ENCODE measurements at places on chromosomes 2 and 18.
A peak's percentile ranks its signal among the peaks of the same experiment; 100 is the strongest.

- no peak for DNase-seq
These were observed 3.7 kb downstream of the NFATC1 start for GRCh38 chr18:79399275-79400081.

DNA sequence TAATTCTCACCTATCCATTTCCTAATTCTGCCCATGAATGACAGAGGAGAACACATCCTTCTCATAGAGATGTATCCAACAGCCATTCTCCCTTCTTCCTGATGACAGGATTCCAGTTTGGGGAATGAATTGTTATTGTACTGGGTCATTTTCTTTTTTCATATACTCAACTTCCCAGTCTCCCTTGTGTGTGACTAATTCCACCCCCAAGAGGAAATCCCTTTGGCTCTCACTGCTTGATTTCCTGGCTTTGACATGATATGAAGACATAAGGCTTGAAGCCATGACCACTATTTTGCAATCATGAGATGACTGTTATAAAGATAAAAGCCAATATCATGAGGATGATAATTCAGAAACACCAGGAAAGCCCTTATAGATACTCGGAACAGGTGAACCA, 384.7 kb upstream of the ACVR2A start:
- no peak for DNase-seq

DNA sequence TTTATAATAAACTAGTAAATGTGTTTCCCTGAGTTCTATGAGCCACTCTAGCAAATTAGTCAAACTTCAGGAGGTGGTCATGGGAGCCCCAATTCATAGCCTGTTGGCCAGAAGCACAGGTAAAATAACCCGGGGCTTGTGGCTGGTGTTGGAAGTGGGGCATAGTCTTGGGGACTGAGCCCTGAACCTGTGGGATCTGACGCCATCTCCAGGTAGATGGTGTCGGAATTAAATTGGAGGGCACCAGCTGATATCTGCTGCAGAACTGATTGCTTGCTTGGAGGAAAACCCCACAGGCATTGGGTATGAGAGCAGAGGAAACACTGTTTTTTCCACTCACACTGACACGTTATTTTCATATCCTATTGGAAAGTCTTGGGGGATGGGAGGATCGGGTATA, 14.1 kb downstream of the NMS start:
- no peak for DNase-seq

- DNase-seq = no peak
These were observed 868.8 kb downstream of the EPHA4 start for GRCh38 chr2:220703279-220703678.

GRCh38 chr2:12116228-12116750, 369.9 kb downstream of the LPIN1 start:
- DNase-seq = no peak

GRCh38 chr2:197704434-197705120, 592 bp upstream of the MARS2 start:
- DNase-seq = no peak

DNA sequence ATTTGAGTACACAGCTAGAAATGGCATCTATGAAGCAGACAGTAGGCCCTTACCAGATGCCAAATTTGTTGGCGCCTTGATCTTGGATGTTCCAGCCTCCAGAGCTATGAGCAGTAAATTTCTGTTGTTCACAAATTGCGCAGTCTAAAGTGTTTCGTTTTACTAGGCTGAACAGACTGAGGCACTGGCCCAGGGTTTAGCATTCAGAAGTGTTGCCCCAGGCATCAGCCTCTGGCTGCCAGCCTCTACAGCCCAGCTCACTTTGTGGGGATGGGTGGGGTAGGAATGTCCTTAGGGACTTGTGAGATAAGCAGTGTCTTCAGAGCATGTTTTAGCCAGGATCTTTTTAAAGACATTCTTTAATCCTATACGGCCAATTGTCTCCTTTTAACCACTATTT, 51.5 kb upstream of the MGAT5 start:
- no peak for DNase-seq

GRCh38 chr2:119753041-119753929, 6.4 kb upstream of the PTPN4 start:
- DNase-seq = peak; percentile 19

GRCh38 chr2:74935975-74936391, 22.5 kb upstream of the POLE4 start:
- DNase-seq = no peak

DNA sequence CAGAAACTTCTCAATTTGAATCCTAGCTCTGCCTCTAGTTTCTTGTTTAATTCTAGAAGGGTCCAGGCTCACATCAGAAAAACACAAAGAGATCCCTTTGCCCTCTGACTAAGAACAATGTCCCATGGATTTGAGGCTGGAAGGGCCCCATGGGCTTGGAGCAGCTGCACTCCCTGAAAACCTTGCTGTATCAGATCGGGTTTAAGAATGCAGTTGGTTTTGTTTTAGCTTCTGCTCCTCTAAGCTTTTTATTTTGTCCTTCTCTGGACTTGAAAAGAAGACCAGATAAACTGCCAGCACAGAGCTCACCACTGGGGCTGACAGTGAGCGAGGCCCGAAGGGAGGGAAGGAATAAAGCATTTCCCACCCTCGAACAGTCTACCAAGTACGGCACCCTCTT, 69.2 kb upstream of the WIPF1 start:
- no peak for DNase-seq

- DNase-seq = no peak
These were observed 100.6 kb downstream of the MSH2 start for GRCh38 chr2:47503481-47504070.

GRCh38 chr2:56084111-56084901, 99.5 kb upstream of the CCDC85A start:
- no peak for DNase-seq

DNA sequence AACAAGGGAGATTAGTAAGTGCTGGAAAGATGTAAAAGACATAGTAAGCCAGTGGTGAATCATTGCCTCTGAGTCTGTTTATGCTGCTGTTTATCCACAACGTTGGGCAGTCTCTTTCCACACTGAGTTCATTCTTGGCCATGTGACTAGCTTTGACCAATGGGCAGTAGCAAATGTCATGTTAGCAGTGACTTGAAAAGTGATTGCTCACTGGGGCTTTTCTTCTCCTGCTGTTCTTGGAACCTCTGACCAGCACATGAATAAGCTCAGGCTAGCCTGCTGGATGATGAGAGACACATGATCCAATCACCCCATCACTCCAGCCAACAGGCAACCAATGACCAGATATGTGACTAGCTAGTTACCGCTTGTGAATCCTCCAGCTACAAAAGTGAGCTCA, 360.4 kb downstream of the SLC4A3 start:
- DNase-seq = no peak

- no peak for DNase-seq
These were observed 127.5 kb downstream of the PTGR3 start for GRCh38 chr18:75081486-75081885.

DNA sequence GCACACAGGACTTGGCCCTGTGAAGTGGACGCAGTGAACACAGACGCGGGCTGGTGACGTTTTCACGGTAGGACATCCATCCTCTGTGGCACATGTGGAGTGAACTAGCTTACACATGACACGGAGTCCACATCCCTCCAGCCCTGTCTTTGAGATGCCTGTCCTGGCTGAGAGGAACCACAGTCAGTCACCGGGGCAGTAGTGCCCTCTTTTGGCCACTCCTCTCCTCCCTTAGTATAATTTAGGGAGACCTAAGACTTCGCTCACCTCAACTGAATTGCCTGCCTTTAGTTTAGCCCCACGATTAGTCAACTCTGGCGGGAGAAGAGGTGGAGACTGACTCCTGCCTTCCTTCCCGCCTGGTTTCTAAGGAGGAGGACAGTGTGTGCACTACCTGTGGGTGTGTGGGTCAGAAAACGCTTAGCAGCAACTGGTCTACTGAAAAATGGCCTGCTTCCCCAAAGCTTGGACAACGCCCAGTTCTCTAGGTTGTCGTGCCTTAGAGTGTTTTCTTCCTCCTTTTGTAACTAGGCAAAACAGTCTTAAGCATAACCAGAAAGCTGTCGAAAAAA, 70.6 kb downstream of the MBP start:
- no peak for DNase-seq

DNA sequence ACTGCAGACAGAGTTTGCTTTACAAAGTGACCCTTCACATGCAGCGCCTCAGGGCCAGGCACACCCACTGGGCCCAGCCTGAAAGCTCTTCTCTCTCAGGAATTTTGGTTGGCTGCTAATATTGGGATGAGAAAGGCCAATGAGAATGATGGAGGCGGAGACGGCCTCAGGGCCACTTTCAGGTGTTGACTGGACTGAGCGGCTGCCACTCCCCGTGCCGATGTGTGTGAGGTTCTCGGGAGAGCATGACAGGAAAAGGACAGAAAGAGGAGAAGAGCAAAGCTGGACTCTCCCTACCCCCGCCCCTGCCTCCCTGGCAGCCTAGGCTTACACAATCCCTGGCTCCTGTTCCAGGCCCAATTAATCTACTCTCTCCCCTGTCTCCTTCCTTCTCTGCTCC, 155.7 kb downstream of the CELF4 start:
- no peak for DNase-seq

- DNase-seq = peak; percentile 13
These were observed 84.4 kb downstream of the TGOLN2 start for GRCh38 chr2:85243101-85244072.

DNA sequence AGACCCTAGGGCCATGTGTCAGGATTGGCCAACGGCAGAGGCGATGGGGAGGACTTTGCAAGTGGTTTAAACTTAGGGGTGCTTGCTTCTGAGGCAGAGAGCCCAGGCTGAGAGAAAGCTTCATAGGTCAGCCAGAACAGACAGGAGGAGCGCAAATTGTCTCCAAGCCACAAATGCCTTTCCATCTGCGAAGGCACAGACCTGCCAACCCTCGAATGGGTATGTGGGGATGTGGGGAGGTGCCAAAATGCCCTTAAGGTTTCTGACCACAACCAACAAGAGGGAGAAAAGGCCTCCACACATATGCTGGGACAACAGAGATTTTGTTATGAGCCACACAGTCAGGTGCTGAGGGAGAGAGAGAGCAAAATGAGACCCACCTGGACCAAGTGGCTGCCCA, 283.6 kb downstream of the CYP26B1 start:
- no peak for DNase-seq

- no peak for DNase-seq
These were observed 16.1 kb downstream of the MROH2A start for GRCh38 chr2:233794128-233794658.

DNA sequence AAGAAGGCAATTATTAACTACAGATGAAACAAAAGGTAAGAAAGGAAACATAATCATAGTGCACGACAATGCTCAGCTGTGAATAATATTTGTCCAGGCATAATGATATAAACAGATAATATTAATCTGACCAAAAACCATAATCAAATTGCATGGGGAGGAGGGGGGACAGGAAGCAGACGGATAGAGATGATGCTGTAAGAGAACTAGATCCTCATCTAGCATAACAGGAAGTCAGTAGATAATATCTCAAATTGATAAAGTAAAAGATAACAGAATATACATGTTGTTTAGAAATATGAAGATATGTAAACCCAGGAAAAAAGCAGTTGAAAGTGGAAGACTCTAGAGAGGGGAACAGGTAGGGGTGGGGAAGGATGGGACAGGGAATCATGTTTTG, 84.9 kb upstream of the TGFA start:
- no peak for DNase-seq

- DNase-seq = no peak
These were observed 126.8 kb upstream of the SERPINE2 start for GRCh38 chr2:224165901-224166319.

DNA sequence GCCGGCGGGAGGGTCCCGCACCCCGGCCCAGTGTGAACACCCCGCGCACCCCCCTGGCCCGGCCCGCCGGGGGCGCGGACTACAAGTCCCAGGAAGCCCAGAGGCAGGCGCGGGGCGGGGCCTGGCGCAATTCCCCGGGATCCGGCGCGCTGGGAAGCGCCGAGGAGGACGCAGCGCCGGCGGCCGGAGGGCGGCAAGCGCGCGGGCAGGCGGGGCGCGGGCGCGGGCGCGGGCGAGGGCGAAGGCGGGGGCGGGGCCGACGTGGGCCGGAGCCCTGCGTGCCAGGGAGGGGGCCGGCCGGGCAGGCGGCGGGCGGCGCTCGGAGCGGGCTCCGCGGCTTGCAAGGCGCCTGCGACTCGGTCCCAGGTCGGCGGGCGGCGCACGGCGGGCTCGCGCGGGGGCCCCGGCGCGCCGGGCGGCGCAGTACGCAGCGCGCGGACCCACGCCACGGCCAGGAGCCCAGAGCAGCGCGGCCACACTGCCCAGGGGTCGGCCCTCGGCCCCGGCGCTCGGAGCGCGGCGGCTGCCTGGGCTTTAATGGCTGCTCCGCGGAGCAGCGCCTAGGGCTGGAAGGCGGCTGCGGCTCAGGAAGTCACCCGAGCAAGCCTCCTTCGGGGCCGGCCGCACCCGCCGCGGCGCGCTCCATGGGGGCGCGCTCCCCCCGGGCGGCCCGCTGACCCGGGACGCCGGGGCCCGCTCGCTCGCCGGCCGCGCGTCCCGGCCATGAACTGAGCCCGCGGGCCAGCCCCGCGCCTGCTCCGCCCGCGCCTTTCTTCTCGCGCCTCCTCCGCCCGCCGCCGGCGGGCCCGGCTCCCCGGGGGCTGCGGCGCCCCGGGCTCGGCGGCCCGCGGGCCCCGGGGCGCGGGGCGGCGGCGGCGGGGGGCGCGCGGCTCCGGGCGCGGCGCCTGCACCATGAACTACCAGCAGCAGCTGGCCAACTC, at the start of gene AGAP1:
TSS of gene AGAP1 (plus strand) at position 269 of the 941 bp plus-strand sequence.
- peak; percentile 71 for DNase-seq

Data from NCI-H2029 (cell line).